Stimulated activated CD4-positive, alpha-beta T cell treated with anti-CD3 and anti-CD28 coated beads, Interleukin-1b, Interleukin-23, amount 100 ng/mL, for 1 hour (primary cell): ENCODE measurements at places on chromosomes 2 and 18.

- DNase-seq: no peak
Observed at GRCh38 chr2:207729465-207729998, 18.1 kb downstream of the CCNYL1 start.

- no peak for DNase-seq
Observed at GRCh38 chr2:211113334-211114175, 557.2 kb downstream of the CPS1 start.

GRCh38 chr2:160352500-160352899, 141.1 kb downstream of the RBMS1 start:
- DNase-seq: no peak

GRCh38 chr2:199962203-199962602, 6.8 kb downstream of the MAIP1 start:
- no peak for DNase-seq

DNA sequence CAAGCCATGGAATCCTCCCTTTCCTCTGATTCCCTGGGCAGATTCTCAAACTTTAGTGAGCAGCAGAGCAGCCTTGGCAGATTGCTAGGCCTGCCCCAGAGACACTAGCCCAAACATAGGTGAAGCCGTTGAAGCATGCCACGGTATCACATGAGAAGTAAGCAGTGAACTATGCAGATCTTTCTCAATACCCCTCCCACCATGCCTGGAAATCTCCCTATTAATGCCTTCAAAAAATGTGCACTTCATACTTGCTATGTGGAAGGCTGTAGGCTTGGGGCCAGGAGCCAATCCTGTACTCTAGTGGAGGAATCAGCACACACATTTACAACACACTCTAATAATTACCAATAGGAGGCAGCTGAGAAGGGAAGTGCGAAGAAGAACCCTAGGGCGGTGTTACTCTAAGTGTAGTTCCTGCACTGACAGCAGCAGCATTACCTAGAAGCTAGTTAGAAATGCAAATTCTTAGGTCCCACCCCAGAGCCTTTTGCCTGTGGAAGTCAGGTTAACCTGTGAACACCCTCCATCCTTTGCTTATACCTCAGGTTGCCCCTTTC, 305.1 kb upstream of the SPRED2 start:
- DNase-seq: no peak

GRCh38 chr18:76446321-76447257, 48.5 kb downstream of the ZNF516 start:
- no peak for DNase-seq

DNA sequence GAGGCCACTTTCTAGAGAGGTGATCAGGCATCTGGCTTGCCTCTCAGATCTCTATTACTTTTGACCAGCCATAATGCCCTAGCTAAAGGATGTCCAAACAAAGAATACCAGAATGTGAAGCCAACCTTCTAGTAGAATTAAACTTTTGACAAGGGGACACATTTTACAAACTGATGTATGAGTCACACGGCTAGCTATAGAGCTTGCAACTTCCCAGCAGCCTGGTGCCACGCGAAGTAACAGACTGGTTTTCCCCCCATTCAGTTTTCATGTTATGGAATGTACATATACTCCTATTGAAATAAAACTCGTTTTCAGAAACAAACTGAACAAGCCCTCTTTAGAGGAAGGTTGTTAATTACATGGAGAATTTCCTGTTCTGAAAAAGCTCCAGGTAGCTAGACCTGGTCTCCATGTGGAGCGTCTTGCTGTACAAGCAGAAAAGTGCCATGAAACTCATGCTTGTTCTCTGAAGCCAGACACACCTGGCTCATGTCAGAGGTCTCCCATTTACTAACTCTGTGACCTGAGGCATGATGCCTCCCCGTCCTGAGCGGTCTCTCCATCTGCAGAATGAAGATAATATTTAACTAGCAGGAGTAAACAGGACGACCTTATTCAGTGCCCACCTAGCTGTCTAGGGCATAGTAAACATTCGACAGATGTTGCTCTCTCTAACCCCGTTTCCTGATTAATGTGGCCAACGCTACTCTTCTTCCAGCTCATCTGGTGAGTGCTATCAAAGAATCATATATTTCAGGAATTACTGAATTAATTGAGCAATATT, 81.5 kb upstream of the MAP3K20 start:
- no peak for DNase-seq
